ENCODE measurements at places on chromosomes 11 and 22.

GRCh38 chr11:106286881-106287504 is 209.5 kb downstream of the AASDHPPT start:
- no peak for DNase-seq

- DNase-seq = no peak
These were observed 2.0 kb downstream of the PARVB start for GRCh38 chr22:44026066-44026629.

DNA sequence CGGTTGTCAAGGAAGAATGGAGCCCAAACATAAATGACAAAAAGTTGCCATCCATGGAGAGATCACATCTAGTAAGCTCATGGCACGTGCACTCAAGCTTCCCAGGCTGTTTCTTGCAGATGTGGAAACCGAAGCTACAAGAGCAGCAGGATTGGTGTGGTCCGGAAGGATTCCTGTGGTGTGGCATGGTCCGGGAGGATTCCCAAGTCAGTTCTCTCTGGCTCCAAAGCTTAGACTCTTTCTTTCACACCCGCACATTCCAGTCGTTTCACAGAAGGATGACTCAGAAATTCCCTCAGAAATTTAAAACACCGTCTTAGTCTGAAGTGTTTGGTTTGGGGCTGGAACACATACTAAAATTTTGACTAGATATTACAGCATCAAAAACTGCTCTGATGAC is 78.0 kb upstream of the DRD2 start:
- no peak for DNase-seq

DNA sequence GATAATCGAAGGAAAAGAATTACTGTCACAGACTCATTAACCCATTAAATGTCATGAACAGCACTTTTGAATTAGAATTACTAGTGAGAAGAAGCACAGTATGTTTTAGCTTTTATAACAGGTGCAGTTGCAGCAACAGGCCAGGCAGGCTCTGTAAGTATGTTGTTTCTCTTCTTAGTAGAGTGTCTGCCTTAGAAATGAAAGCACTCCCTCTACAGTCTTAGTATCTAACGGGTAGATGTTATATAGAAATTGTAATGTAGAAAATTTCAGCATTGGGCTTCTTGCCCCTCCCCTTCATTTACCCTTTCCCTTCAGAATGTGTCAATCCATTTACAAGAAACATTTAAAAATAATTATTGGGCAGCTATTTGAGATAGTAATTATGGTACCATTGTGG is 87.4 kb downstream of the HIPK3 start:
- DNase-seq = peak; percentile 33

- no peak for DNase-seq
These were observed 12.1 kb upstream of the MOGAT2 start for GRCh38 chr11:75705541-75705940.

DNA sequence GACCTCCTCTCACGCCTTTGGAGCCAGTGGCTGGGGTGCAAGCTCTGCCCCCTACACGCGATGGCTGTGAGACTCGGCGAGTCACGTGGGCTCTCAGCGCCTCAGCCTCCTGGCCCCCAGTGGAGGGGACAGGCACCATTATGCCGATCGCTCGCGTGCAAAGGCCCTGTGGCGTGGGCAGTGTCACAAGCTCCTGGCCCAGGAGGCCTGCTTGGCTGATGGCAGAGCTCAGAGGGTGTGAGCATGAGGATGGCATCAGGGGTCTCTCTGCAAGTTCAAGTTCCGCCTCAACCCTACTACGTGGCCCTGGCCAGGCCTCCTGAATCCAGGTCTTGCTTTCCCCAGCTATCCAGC is 90.8 kb upstream of the KCNQ1OT1 start:
- no peak for DNase-seq

DNA sequence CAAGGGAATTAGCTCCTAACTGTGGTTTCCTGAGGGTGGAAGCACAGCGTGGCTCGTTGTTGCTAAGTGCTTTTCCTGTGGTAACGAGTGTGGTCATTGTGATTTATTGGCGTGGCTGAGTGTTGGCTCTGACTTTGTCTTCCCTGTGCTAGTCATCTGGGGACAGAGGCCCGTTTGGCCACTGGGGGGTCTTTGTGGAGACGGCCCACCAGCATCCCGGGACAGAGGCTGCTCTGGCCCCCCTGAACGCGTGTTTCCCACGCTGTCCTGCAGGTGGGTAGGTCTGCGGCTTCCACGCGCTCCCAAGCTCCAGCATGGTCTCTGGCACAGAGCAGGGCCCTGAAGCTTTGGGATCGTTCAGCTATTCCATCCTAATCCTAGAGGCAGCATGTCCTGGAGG is 1040.0 kb downstream of the TBC1D22A start:
- no peak for DNase-seq

DNA sequence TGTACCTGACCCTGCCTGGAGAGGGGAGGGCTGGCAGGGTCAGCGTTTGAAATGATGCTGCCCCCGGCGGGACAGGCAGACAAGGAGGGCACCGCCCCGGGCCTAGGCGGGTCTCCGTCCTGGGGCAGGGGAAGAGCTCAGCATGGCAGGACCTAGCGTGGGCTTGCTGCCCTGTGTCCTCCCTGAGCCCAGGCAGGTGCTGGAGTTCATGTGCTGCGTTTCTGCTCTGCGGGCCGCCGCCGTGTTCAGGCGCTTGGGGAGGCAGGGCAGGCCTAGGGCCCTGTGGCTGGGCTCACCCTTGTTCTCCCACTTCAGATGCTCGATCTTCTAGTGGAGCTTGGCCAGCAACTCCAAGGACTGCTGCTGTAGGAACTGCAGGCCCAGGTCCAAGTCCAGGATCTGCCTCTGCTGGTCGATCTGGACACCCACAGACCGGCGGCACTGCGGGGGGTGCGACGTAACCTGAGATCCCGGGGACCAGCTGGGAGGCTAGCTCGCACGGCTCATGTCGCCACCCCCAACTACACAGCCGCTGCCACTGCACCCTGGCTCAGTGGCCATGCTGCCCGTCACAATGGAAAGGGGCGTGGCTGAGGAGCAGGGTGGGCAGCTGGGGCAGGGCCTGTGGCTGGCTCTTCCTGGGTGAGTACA is 84.4 kb downstream of the MED15 start:
- no peak for DNase-seq

DNA sequence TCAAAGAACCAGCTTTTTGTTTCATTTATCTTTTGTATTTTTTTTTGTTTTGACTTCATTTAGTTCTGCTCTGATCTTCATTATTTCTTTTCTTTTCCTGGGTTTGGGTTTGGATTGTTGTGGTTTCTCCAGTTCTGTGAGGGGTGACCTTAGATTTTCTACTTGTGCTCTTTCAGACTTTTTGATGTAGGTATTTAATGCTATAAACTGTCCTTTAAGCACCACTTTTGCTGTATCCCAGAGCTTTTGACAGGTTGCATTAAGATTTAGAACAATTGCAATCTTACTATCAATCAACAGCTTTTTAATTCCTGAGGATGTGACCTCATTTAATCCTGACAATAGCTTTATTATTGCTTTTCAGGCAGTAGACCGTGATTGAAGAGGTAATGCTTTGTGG is 94.3 kb downstream of the ZNF280B start:
- no peak for DNase-seq

GRCh38 chr11:9075556-9075955 is 15.8 kb downstream of the SCUBE2 start:
- DNase-seq = no peak

GRCh38 chr11:35598254-35599125 is 19.8 kb upstream of the FJX1 start:
- DNase-seq = no peak

- no peak for DNase-seq
These were observed 2.0 kb downstream of the JRKL start for GRCh38 chr11:96391698-96392307.

- no peak for DNase-seq
These were observed 91.5 kb downstream of the ABTB2 start for GRCh38 chr11:34266090-34266912.

GRCh38 chr11:119700536-119701346 is 28.3 kb downstream of the NECTIN1 start:
- DNase-seq = no peak

DNA sequence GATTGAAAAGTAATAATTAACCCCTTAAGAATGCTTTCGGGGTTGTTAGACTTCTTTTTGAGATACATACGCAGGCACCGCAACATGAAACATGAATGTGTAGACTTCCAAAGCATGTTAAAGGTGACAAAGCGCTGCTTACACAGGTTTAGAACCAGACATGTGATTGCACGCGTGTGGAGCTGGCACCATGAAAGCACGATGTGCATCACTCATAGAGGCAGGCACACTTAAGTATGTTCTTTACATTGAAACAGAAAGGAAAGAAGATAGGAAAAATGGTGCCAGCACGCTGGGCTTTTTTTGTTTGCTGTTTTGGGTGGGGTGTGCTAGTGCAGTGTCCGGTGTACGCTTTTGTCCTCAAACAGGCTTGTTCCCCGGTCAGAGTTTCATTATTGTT is 83.6 kb upstream of the PPARA start:
- DNase-seq = no peak

- no peak for DNase-seq
These were observed 68.6 kb upstream of the ATXN10 start for GRCh38 chr22:45602824-45603595.

GRCh38 chr11:2523821-2524391 is 79.1 kb downstream of the KCNQ1 start:
- DNase-seq = no peak

DNA sequence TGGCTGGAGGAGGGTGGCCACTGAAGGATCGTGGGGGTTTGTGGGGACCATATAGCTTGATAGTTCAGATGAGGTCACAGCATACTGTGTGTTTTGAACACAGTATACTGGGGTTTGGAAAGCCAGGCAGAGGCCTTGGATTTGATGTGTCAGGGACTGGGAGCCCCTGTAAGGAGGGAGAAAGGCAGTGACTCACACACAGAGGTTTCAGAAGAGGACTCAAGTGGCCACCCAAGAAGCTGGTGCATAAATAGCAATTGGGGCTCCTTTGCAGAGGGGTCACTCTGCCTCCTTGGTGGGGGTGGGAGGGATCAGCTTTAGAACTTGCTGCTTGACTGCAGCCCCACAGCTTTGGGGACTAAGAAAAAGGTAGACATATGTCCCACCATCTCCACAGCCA is 39.3 kb downstream of the SLC5A1 start:
- DNase-seq = no peak

Data from hematopoietic multipotent progenitor cell treated with erythropoietin and hydrocortisone succinate and interleukin-3 and kit ligand, for 17 days (in vitro differentiated cells).